ENCODE measurements at places on chromosomes 6 and 20. TPM values are rescaled to one million over a fixed set of nuclear protein-coding genes. Genes with fewer than 3 reads are reported as not detected.

DNA sequence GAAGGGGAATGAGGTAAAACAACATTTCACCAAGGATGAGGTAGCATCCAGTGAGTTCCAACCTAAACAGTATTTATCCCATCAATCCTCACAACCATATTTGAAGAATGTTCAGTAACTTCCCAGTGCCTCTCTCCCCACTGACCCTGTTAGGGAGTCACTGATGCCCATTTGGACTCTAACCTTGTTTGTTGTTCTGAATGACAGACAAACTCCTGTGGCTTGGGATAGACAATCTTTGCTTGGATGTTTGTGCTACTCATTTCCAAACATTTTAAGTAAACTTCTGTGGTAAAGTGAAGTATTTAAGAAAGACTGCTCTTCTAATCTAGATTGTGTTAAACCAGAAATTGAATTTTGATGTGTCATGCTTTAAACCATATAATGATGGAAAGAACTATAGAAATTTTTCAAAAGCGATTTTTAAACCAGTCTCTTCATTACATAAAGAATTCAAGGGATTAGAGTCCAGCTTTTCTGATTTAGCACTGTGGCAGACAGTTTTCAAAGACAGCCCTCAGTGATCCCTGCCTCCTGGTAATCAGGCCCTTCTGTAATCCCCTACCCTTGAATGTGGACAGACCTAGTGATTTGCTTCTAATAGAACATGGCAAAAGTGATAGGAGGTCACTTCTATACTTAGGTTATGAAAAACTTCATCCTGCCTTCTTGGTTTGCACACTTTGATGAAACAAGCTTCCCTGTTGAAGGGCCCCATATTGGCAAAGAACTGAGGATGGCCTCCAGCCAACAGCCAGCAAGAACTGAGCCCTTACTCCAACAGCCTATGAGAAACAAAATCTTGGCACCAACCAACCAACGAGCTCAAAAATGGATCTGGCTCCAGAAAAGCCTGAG lies 191.6 kb downstream of the DST start:
- peak; percentile 83 for DNase-seq

Gene SIGLEC1
- total RNA-seq, result 9.5 TPM

GRCh38 chr20:3932681-3933080 lies 43.5 kb downstream of the PANK2 start:
- DNase-seq, result no peak

GRCh38 chr6:44569131-44569530 lies 181.6 kb downstream of the CDC5L start:
- DNase-seq, result no peak

Gene CYP39A1
- total RNA-seq, result 3.5 TPM

DNA sequence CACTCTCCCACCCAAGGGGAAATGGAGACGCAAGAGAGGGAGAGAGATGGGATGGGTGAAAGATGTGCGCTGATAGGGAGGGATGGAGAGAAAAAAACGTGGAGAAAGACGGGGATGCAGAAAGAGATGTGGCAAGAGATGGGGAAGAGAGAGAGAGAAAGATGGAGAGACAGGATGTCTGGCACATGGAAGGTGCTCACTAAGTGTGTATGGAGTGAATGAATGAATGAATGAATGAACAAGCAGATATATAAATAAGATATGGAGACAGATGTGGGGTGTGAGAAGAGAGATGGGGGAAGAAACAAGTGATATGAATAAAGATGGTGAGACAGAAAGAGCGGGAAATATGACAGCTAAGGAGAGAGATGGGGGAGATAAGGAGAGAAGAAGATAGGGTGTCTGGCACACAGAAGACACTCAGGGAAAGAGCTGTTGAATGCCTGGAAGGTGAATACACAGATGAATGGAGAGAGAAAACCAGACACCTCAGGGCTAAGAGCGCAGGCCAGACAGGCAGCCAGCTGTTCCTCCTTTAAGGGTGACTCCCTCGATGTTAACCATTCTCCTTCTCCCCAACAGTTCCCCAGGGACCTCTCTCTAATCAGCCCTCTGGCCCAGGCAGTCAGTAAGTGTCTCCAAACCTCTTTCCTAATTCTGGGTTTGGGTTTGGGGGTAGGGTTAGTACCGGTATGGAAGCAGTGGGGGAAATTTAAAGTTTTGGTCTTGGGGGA lies 754 bp downstream of the TNF start:
- no peak for DNase-seq

All from ureter (tissue), 1 donor.